Uterus (tissue), 4 donors: ENCODE measurements at places on chromosomes 7 and 10. TPM values are rescaled to one million over a fixed set of nuclear protein-coding genes. Genes with fewer than 3 reads are reported as not detected.

DNA sequence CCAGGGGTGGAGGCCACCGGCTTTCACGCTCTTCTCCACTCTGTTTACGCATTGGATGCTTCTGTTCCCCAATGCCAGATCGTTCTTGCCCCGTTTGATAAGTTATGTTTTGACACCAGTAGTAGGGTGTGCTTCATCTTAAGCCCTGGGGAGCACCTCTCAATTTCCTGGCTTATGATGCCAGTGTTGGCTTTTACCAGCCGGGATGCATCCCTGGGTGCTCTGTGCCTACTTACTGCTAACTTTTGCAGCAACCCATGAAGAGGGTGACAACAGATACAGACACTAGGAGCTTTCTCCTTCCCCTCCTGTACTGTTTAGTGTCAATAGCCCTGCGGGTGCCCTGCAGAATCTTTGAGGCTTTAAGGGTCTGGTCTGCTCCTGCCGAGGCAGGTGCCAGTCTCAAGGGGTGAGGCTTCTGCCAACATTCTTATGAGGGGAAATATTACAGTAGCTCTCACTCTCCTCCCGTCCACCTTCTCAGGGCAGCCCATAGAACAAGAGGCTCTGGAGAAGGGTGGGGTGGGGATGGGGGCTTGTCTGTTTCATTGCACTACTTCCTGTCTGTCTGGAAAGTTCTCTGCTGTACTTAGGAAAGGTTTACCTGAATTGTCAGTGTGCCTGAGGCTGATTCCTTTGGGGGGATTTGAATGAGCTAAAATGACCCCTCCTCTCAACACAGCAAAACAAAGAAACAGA is 23.3 kb downstream of the ADCY1 start:
- no peaks in the 10 kb centered on the region for H3K36me3 ChIP-seq
- no peak overlapping the region for H3K27ac ChIP-seq
- H3K4me1 ChIP-seq: no peaks in the 10 kb centered on the region
- H3K27me3 ChIP-seq: no peaks in the 10 kb centered on the region
- no peak for DNase-seq

- peak overlapping the region; percentile 35 for H3K27ac ChIP-seq
- H3K27me3 ChIP-seq: no peaks in the 10 kb centered on the region
- no peaks in the 10 kb centered on the region for H3K36me3 ChIP-seq
- H3K4me1 ChIP-seq: no peaks in the 10 kb centered on the region
- no peak for DNase-seq
Observed at GRCh38 chr10:119024882-119025281, 4.6 kb upstream of the NANOS1 start.

DNA sequence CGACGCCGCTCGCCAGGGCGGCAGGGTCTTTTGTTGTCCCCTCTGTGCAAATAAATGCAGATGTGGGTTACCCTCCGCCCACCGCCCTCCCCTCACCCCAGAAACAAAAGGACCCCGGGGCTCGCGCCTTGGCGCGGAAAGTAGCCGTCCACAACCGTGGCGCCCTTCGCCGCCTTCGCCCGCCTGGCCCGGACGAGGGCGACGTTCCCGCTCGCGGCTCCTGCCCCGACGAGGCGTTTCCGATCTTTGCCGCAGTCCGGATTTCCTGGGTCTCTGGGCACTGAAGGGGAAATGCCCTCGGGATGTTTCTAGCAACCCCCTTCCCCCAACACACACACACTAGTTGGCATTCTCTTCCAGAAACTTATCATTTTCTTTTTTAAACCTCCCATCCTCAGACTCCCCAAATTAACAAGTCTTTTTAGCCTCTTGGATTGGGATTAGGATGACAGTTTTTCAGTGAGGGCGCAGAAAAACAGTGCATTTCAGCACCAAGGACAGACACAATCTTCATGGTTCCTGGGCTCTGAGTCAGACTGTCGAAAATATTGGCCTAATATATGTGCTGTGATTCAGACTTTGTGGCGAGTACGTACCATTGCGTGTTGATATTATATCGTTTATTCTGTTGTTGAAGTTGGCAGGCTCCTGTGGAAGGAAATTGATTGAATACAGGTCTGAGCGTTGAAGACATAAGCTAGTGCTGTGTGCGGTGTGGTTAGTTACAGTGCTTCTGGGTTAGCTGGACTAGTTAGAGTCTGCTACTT is 771 bp downstream of the PHYHIPL start:
- no peaks in the 10 kb centered on the region for H3K4me1 ChIP-seq
- H3K27ac ChIP-seq: no peak overlapping the region
- no peaks in the 10 kb centered on the region for H3K36me3 ChIP-seq
- peaks cover 3% of the 10 kb centered on the region for H3K27me3 ChIP-seq
- H3K4me3 ChIP-seq: no peak overlapping the region
- DNase-seq: peak; percentile 13

DNA sequence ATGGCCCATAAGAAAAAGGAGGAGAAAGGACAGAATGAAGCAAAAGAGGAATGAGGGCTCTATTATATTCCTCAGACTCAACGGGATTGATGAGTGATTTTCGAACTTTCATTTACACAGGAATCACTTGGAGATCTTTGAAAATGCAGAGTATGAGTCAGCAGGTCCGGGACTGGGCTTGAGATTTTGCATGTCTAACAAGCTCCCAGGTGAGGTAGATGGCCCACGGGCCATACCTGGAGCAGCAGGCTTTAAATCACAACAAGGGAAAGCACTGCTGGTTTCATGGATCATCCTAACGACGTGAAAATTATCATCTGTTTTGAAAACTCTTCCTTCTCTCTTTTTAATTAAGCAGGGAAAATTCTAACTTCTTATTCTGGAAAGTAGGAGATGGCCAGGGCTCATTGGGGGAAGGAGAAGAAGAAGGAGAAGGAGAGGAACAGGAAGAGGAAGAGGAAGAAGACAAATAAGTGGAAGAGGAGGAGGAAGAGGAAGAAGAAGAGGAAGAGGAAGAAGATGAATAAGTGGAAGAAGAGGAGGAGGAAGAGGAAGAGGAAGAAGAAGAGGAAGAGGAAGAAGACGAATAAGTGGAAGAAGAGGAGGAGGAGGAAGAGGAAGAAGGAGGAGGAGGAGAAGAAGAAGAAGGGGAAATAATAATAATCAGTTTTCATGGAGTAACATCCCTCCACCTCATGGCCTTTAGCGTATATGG is 3.8 kb upstream of the SDK1 start:
- H3K4me3 ChIP-seq: no peak overlapping the region
- no peak for DNase-seq
- peaks cover 5% of the 10 kb centered on the region for H3K4me1 ChIP-seq
- no peaks in the 10 kb centered on the region for H3K27me3 ChIP-seq

The GNAI1 gene
- total RNA-seq: 53.2 TPM

The LRRC18 gene
- total RNA-seq: not detected

The KCNMA1 gene
- 205 TPM for total RNA-seq

The TMEM236 gene
- total RNA-seq: 0.73 TPM

The NUTM2D gene
- total RNA-seq: not detected
